Activated CD8-positive, alpha-beta T cell treated with anti-CD3 and anti-CD28 coated beads for 36 hours (primary cell): ENCODE measurements at places on chromosomes 2 and 18. TPM values are rescaled to one million over a fixed set of nuclear protein-coding genes. Genes with fewer than 3 reads are reported as not detected.

PROC gene
- not detected for total RNA-seq

GREB1 gene
- 1.5 TPM for total RNA-seq

C2orf78 gene
- not detected for total RNA-seq

AP1S3 gene
- 6.6 TPM for total RNA-seq

HOXD3 gene
- total RNA-seq: not detected

MAPRE3 gene
- 1.7 TPM for total RNA-seq

GRCh38 chr18:3192752-3193151, 27.0 kb downstream of the MYOM1 start:
- no peak for DNase-seq

GRCh38 chr2:9803023-9803805, 40.1 kb upstream of the TAF1B start:
- DNase-seq: no peak

- DNase-seq: no peak
Measured at GRCh38 chr2:130382313-130382917, 26.6 kb downstream of the PTPN18 start.

DNA sequence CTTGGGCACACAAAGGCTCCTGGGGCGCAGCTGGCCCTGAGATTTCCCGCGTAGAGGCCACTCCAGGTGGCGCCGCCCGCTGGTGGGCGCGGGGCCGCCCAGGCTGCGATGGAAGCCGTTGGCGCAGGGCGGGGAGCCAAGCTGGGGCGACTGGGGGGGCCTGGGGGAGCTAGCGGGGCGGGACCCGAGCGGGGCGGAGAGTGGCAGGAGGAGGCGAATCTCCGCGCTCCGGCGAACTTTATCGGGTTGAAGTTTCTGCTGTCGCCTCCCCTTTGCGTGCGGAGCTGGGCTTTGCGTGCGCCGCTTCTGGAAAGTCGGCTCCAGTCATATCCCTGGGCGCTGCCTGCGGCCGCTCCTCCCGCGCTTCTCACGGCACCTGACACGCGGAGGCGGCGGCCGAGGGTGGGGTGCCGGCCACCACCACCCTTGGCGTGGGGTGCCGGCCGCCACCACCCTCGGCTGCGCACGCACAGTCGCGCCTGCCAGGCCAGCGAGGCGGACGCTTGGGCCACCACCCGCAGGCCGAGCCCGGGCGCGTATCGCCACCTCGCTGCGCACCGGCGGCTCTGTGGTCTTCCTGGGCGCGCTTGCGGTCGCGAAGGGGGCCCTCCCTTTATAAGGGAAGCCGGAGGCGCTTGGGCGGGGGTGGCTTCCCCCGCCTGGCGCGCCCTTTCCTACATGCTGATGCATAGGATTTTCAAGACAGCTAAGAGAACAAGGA, 919 bp upstream of the CYP1B1 start:
- DNase-seq: peak; percentile 86

DNA sequence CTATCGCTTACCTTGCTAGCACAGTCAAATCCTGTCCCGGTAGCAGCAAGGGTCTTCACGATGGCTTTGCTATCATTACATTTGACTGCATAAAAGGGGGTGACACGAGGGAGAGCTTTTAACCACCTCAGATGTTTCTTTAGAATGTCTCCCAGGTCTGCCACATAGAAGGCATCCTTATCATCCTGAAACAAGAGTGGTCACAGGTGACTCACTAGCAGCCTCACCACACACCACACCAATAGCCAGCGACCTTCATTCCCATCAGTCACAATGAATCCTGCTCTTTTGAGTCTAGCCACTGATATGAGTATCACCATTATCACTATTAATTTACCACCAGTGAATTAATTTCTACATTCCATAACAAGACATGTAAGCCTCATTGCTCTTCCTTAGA, 3.7 kb downstream of the ODC1 start:
- DNase-seq: peak; percentile 86

DNA sequence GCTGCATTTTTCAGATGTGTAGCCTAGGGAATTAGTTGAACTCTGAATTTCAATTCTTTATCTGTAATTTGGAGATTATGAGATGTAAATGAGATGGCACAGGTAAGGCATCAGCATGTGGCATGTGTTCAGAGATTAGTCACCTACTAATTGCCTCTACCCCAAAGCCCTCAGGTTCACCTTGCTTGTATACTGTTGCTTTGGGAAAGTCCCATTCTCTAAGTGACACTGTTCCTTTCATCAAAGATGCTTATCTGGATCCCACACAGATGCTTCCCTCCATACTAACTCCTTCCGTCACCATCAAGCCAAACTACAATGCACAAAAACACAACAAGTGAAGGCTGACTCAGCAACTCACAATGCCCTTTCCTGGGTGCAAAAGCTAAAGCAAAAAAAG, 143.7 kb downstream of the LRATD1 start:
- DNase-seq: no peak

GRCh38 chr2:23692263-23692662, 234.7 kb downstream of the ATAD2B start:
- DNase-seq: no peak

- no peak for DNase-seq
Measured at GRCh38 chr2:188776634-188777033, 197.5 kb upstream of the COL3A1 start.
